ENCODE measurements at places on chromosomes 3 and 15.

GRCh38 chr3:37855363-37855970 is 6.2 kb upstream of the CTDSPL start:
- peak; percentile 64 for DNase-seq

- no peak for DNase-seq
Measured at GRCh38 chr3:15113471-15113870, 14.5 kb upstream of the RBSN start.

DNA sequence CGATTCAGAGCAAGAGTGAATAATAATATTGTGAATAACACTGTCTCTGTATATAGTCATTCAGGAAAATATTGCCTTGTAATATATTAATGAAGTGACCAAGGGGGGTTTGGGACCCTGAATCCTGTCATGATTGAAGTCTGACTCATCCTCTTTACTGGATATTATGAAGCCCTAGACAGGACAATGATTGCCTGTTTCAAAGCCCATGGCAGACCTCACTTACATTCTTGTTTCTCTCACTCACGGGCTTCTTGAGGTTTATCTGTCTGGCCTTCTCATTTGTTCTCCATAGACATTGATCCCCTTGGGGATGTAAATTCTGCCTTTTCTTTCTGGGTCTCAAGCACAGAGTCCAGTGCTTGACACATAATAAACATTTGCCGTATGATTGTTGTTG is 449.3 kb upstream of the THRB start:
- DNase-seq, result no peak

DNA sequence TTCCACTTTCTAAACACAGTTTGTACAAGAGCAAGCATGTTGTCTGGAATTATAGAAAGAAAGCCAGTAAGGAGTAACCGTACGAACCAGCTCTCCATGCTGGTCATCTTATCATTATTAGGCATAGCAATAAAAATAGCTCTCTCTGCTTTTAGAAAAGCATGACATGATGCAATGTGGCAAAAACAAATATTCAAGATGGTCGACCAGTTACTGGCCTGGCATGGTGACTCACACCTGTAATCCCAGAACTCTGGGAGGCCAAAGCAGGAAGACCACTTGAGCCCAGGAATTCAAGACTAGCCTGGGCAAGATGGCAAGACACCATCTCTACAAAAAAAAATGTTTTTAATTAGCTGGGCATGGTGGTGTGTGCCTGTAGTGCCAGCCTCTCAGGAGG is 2.6 kb upstream of the MAP4 start:
- no peak for DNase-seq

DNA sequence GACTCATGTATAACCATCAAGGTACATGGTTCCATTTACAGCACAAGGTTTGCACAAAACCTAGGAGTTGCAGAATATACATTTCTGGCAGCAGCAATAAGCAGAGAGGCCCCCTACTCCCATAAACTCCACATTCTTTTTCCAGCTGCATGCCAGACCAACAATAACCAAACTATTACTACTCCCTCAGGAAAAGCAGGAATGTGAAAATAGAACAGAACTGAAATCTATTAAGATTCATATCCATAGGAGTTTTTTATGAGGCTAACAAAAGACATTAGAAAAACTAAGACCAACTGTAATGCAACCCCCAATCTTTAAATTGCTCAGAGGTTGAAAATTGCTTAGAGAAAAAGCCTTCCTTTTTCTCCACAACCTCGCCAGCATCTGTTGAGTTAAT is 27.6 kb upstream of the TOP2B start:
- DNase-seq, result no peak

- peak; percentile 16 for DNase-seq
Measured at GRCh38 chr15:51731549-51732267, 5.7 kb downstream of the LYSMD2 start.

DNA sequence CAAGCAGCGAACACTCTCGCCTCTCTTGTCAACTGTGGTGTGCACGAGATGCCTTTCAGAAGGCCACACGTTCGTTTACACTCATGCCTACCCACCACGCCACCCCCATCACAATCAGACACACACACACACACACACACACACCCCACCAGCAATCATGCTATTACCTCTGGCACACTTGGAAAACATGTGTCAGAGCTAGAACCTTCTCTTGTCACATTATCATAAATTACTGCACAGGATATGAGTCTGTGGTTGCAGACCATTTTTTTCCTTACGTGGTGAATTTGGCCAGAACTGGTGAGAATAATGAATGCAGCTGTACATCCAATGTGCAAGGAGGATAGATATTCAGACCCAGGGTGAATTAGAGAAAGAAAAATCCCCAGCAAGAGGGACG is 52.4 kb downstream of the TRIM69 start:
- DNase-seq, result no peak

GRCh38 chr3:190074817-190075216 is 45.9 kb downstream of the P3H2 start:
- DNase-seq, result no peak

DNA sequence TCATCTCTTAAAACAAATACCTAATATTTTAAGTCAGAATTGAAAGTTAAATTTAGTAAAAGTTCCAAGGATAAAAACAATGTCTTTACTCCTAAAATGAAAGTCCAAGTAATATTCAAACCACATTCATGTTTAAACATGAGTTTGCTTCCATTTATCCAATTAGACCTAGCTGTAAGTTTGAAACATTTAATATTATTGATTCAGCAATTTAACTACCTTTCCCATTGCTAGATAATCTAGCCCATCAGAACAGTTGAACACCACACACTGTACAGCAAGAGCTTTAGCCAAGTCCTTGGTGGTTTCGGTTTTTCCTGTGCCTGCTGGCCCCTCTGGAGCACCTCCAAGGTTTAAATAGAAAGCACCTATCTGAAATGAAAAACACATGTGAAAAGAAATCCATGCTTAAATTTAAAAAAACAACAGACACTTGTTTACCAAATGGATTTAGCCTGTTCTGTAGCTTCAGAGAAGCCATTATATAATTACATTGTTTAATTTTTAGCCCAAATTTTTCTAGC is 97.8 kb downstream of the DNAH12 start:
- DNase-seq, result no peak

DNA sequence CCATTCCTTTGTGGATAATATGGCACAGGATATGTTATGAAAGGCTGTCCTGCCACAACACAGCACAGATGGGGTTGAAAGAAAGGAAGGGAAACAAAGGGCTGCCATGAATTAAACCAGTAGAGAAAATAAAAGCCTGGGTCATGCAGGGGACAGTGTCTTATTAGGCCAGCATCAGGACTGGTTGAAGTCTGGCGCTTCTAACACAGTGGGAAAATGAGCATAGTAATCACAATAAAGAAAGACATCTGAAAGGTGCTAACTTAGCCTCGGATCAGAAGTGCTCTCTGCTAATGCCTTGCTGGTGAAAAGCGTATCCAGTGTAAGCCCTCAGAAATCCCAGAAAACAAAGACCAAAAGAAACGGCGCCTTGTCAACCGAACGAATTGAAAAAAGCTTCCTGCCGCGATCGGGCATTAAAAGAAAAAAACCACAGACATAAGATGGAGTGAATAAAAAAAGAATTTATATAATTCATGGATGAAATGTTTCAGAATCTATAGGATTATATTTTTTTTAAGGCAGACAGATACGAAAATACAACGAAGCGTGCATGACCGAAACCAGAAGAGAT is 566 bp upstream of the MKRN3 start:
- no peak for DNase-seq

DNA sequence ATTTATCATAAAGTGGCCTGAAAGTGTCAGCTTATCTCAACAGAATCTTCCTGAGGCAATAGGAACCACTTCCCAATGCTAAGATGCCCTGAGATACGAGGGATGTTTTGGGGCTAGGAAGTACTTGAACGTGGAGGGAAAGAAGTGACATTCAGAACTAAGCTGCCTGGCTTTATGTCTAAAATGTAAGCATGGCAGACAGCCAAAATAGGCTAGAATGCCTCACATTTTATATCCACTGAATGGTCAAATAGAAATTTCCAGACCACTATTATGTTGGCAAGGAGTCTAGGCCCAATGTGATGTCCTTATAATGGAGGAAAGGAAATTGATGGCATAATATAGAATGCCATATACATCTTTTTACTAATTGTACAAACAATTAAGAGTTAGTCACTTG is 154.9 kb downstream of the PEX5L start:
- no peak for DNase-seq

DNA sequence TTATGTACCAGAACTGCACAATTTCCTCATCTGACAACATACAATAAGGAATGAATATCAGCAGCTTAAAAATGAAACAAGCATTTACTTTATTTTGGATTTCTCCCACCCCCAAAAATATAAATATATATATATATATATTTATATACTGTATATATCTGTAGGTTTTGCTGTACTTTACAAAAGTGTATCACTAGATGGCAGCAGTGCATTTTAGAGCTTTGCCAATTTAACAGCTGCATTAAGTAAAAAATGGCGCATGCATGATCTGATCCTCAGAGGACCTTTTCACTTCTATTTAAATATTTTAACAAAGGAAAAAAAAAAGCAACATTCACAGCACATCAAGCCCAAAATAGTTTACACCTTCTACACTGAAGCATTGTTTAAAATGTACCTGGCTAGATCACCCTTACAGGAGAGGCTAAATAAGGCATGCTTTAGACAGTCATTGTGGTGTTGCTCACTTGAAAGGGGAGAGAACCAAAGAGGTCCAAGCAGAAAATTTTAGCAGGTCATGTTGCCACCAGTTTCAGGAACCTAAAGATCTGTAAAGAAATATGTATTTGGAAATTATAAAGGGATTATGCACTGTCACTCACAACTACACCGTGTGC is 72.6 kb downstream of the NPTN start:
- DNase-seq, result peak; percentile 75

DNA sequence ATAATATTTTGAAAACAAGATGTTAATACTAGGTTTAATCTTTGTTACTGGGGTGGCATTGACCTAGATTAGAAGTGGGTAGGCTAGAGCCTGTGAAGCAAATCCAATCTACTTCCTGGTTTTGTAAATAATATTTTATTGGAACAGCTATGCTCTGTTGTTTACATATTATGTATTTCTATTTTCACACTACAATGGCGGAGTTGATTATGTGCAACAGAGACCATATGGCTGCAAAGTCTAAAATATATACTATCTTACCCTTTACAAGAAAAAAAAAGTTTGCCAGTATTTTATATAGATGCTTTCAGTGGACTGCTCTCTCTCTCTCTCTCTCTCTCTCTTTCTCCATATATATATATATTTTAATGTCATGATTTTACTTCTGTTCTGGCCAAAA is 244.2 kb downstream of the NLGN1 start:
- no peak for DNase-seq

DNA sequence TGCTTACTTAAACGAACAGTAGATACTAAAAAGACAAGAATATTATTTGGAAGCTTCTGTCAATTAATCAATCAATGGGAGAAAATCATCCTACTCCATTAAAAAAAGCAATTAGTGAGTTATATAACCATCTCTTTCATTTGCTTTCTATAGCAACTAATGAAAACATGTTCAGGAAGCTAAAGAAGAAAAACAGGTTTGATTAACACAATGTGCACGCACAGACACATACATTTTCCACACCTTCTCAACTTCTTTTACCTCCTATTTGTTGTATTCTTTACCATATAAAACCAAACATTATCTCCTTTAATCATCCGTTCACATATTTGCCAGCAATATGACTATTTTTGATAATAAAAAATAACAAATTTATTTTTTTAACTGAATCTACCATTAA is 111.3 kb downstream of the GBE1 start:
- no peak for DNase-seq

- DNase-seq, result no peak
Measured at GRCh38 chr15:94736236-94736635, 504.9 kb downstream of the MCTP2 start.
